Stimulated activated CD4-positive, alpha-beta T cell treated with anti-CD3 and anti-CD28 coated beads, Interleukin-1b, Interleukin-23, amount 100 ng/mL, for 24 hours (primary cell): ENCODE measurements at places on chromosomes 5 and 9.

GRCh38 chr5:89560696-89561095 is 677.7 kb upstream of the MEF2C start:
- no peak for DNase-seq

DNA sequence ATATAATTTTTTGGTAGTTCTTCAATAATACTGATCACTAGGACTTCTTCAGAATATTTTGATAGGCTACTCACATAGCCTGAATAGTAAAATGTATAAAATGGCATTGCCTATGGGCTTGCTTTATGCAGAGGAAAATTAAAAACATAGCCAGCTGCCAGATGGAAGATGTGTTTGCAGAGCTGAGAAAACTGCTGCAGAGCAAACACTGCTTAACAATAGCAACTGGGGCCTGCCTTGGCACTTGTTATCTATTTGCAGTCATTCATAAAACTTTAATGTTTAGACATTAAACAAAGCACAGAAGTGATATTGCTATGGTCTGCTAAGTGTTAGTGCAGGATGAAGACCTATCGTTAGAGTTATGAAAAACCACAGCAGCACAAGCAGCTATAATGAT is 151.5 kb upstream of the SMC2 start:
- no peak for DNase-seq

DNA sequence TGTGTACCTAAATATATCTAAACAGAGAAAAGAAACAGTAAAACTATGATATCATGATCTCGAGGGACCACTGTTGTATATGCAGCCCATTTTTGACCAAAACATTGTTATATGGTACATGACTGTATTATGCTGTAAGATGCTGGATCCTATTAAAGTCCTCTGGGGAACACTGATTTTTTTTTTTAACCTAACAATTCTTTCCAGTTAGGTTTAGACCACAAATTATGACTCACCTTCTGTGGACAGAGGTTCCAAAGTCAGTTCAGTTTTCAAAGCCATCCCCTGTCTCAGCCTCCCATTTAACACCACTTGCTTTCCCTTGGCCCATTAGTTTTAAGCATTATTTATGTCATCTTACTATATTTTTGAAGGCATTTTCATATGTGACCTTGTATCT is 27.1 kb downstream of the TRMO start:
- no peak for DNase-seq

DNA sequence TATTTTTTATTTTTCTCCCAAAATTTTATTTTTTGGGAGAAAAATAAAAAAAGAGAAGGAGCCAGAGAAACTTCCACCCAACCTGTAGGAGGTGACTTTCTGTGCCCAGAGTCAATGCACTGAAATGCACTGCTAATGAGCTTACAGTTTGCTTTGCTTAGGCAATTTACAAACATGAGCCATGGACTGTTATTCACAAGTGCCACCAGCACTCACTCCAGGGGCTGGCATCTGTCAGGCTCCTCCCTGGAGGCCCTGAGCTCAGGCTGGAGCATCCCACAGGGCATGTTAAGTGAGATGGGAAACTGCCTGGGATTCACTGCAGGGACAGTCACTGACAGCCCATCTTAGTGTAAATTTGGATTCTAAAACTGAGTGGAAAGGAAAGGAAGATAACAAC is 74.9 kb downstream of the FANCC start:
- no peak for DNase-seq

GRCh38 chr9:126165755-126166154 is 160.9 kb upstream of the MVB12B start:
- no peak for DNase-seq

- no peak for DNase-seq
Measured at GRCh38 chr5:169591636-169592035, 8.1 kb downstream of the SPDL1 start.
